Keratinocyte (primary cell): ENCODE measurements at places on chromosomes 7 and 10. TPM values are rescaled to one million over a fixed set of nuclear protein-coding genes. Genes with fewer than 3 reads are reported as not detected.
A peak's percentile ranks its signal among the peaks of the same experiment; 100 is the strongest.

Gene MYO1G
- 0.02 to 0.13 TPM (median 0.03 TPM) in 3 replicates for polyA plus RNA-seq

Gene TDRD1
- 0.33 to 0.56 TPM (median 0.48 TPM) in 3 replicates for polyA plus RNA-seq

Gene HMX2
- not detected in 3 replicates for polyA plus RNA-seq

Gene PCLO
- polyA plus RNA-seq = 1.00 to 2.1 TPM (median 1.8 TPM) in 3 replicates

Gene SEMA3C
- polyA plus RNA-seq = 142 to 200 TPM (median 190 TPM) in 3 replicates

Gene FZD1
- polyA plus RNA-seq = 1.3 to 1.5 TPM (median 1.3 TPM) in 3 replicates

Gene FLNC
- 0.03 to 0.15 TPM (median 0.06 TPM) in 3 replicates for polyA plus RNA-seq

DNA sequence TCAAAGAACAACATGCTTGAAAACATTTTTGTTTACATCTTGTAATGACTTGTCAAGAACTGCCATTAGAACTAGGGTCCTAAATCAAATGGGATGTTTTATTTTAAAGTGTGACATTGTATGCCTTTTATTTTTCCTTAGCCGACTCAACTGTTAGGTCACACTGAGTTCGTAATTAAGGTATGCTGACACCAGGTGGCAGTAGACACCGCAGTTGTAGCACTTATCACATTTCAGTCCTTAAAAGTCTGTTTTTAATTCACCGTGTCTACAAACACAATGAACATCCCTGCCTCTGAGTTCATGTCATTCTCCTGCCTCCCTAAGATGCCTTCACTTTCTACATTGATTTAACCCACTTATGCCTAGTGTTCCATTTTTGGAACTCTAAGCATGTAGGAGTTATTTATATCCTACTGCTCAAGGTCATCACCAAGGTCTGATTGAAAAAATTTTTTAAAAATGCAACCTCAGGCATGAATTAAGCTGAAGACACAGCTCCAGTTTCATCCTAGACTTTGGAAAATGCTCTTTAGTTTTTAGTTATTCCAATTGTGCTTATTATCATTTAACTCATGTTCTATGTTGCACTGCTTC lies 186.1 kb downstream of the BMPER start:
- H3K27me3 ChIP-seq = no peaks in the 10 kb centered on the region
- H3K4me3 ChIP-seq = no peak overlapping the region
- no peak for DNase-seq
- no peaks in the 10 kb centered on the region for H3K36me3 ChIP-seq
- H3K4me1 ChIP-seq = peaks cover 3% of the 10 kb centered on the region

- H3K27me3 ChIP-seq = no peaks in the 10 kb centered on the region
- no peak for DNase-seq
- H3K4me3 ChIP-seq = peak overlapping the region; percentile 91
- H3K4me1 ChIP-seq = peaks cover 37% of the 10 kb centered on the region
Measured at GRCh38 chr10:122878799-122879338, 512 bp downstream of the FAM24B start.

DNA sequence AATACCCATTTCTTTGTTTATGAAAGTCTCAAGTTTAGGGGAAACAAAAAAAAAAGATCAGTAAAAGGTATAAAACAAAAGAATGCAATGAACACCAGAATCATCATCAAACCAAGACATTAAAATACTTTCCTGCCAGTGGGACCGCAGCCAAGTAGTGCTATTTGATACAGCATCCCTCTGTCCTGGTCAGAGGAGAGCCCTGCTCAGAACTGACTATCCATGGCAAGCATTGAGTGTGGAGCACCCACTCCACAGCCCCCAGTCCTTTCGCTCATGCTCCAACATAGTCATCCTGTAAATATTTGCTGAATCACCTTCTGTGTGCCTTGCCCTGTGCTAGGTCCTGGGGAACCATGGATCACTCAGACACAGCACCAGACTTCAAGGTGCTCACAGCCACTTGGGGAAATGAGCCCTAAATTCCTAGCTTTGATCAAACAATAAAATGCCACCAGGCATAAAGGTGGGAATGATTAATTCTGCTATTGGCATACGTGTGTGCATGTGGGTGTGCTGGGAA lies 213.6 kb upstream of the TBX20 start:
- no peaks in the 10 kb centered on the region for H3K4me1 ChIP-seq
- no peak overlapping the region for H3K27ac ChIP-seq
- no peak for DNase-seq
- H3K4me3 ChIP-seq = no peak overlapping the region

GRCh38 chr7:46725136-46725535 lies 804.1 kb upstream of the IGFBP3 start:
- H3K36me3 ChIP-seq = no peaks in the 10 kb centered on the region
- no peak overlapping the region for H3K27ac ChIP-seq
- no peaks in the 10 kb centered on the region for H3K27me3 ChIP-seq
- DNase-seq = no peak

- no peaks in the 10 kb centered on the region for H3K27me3 ChIP-seq
- H3K4me1 ChIP-seq = peaks cover 30% of the 10 kb centered on the region
- H3K27ac ChIP-seq = peak overlapping the region; percentile 56
- no peak for DNase-seq
Measured at GRCh38 chr7:116284390-116284789, 74.1 kb downstream of the TES start.

DNA sequence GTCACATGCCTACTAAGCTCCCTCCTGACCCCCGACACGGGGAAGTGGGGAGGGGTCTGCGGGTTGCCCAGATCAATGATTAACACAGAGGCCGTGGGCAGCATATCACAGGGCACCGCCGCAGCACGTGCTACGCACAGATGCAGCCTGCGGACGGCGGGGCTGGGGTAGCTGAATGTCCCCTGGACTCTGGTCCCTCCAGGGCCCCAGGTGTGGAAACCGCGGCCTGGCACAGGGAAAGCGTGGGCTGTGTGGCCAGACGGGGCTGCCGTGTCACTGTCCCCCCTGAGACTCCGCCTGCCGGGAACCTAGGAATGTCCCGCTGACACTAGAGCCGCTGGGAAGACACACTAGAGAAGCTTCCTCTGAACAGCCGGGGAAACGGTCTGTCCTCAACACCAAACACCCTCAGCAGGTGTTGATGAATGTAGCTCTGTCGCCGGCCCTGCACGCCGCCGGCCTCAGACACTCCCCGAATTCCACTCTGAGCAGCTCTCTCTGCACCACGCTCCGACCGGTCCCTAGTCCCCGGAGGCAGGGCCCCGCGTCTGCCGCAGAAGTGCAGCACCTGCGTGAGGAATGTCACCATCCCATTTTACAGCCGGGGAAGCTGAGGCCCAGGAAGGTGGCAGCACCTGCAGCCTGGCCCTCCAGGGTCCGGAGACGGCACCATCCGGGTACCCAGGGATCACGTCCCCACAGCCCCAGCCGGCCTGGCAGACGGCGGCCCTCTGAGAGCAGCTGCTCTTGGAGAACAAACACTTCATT lies 33.4 kb upstream of the PDGFA start:
- no peak overlapping the region for H3K27ac ChIP-seq
- no peak for DNase-seq
- H3K4me1 ChIP-seq = no peaks in the 10 kb centered on the region
- H3K27me3 ChIP-seq = no peaks in the 10 kb centered on the region
- H3K36me3 ChIP-seq = no peaks in the 10 kb centered on the region

DNA sequence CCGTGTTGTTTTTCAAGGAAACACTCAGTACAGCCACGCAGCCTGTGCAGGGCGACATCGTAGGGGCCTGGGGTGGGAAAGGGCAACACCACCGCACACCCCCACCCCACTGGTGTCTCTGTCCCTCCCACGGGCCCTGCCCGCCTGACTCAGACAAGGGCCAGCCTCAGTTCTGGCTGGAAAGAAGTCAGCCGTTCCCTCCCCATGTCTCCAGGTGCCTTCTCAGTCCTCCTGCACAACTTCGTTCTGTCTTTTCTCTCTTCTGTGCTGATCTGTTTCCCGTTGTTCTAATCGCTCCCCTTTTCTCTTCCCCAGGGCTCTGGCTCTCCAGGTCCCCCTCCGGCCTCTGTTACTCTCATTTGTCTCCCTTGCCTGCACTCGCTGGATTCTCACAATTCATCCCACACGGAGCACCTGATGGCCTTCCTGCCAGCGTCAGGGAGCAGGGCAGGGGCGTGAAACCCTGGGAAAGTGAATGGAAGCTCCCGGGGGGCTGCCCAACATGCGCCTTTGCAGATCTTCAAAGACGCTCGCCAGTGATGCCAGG lies 97.7 kb downstream of the WDR37 start:
- no peaks in the 10 kb centered on the region for H3K4me1 ChIP-seq
- H3K36me3 ChIP-seq = no peaks in the 10 kb centered on the region
- no peaks in the 10 kb centered on the region for H3K27me3 ChIP-seq
- H3K4me3 ChIP-seq = no peak overlapping the region
- H3K27ac ChIP-seq = no peak overlapping the region

DNA sequence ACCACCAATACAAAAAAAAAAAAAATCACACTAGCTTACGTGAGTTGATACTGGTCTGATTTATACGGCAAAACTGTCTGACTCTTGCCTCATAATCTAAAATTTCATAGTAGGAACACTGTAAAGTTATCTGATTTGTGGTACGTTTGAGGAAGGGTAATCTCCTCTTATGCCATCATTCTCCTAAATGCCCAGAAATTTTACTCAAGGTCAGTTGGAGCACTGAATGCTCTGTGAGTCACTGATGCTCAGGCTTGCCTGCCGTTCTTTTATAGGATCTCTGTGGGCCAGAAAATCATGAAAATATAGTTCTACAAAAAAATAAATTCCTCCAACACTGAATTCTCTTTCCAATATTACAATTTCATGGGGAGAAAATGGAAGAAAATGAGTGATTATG lies 135.7 kb downstream of the PDE1C start:
- DNase-seq = no peak
- H3K27me3 ChIP-seq = no peaks in the 10 kb centered on the region
- peaks cover 50% of the 10 kb centered on the region for H3K4me1 ChIP-seq
- H3K4me3 ChIP-seq = no peak overlapping the region
- no peaks in the 10 kb centered on the region for H3K36me3 ChIP-seq
- H3K27ac ChIP-seq = no peak overlapping the region

GRCh38 chr10:30553018-30553625 lies 76.4 kb downstream of the LYZL2 start:
- peaks cover 13% of the 10 kb centered on the region for H3K4me1 ChIP-seq
- H3K36me3 ChIP-seq = no peaks in the 10 kb centered on the region
- no peak overlapping the region for H3K27ac ChIP-seq
- no peak overlapping the region for H3K4me3 ChIP-seq
- no peak for DNase-seq

- H3K36me3 ChIP-seq = no peaks in the 10 kb centered on the region
- H3K4me3 ChIP-seq = no peak overlapping the region
- no peak overlapping the region for H3K27ac ChIP-seq
Measured at GRCh38 chr7:3697472-3697871, 396.4 kb downstream of the SDK1 start.

DNA sequence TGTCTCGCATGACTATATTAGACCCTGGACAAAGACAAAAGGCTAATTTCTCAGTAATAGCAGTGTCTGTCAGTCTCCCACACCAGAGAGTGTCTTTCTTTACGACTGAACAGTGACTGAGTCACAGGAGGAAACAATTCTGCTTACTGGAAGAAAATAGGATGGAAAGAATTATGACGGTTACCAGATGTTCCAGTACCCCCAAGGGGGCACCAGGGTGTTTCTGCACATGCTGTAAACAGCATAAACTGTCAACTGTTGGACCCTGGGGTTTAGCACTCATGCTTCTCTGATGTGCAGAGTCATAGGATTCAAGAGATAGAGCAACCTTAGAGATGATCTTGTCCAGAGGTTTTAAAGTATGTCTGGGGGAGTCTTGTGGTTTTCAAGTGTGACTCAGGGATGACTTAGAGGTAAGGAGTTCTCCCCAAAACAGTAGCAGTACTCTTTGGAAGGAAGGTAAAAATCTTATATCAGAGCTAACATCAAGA lies 291.7 kb downstream of the THSD7A start:
- H3K27ac ChIP-seq = no peak overlapping the region
- DNase-seq = no peak
- H3K27me3 ChIP-seq = no peaks in the 10 kb centered on the region
- peaks cover 4% of the 10 kb centered on the region for H3K4me1 ChIP-seq

DNA sequence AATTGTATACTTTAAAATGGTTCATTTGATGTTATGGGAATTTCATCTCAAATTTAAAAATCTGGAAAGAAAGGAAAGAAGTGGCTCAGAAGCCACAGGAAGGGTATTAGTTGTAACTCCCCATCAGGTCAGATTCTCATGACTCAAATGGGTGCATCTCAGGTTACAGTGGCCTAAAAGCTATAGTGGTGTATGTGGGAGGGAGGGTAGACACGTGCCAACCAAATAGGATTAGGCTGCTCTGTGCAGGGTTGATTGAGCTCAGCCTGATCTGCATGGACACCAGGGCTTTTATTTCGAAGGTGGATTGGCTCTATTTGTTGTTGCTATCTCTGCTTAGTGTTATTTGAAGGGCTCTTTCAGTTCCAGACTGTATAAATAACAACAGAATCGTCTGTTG lies 121.5 kb upstream of the PRR15 start:
- H3K27me3 ChIP-seq = no peaks in the 10 kb centered on the region
- H3K4me1 ChIP-seq = peaks cover 15% of the 10 kb centered on the region
- no peak overlapping the region for H3K27ac ChIP-seq
- H3K4me3 ChIP-seq = no peak overlapping the region
- H3K36me3 ChIP-seq = no peaks in the 10 kb centered on the region
- DNase-seq = peak; percentile 21

DNA sequence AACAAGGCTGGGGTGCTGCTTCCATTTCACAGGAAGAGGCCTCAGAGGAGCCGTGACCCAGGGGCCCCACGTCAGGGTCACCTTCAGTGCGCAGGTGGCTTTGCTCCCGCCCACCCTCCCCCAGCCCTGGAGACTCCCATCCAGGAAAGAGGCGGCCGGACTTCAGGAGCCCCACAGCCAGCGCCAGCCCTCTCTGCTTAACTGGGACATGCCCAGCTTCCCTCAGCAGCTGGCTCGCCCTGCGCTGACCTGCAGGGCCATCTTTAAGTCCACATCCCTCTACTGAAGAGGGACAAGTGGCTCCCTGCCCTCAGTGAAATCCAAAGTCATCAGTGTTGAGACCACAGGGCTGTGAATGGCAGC lies 141.9 kb upstream of the PPP2R2D start:
- H3K4me3 ChIP-seq = no peak overlapping the region
- no peak for DNase-seq
- no peak overlapping the region for H3K27ac ChIP-seq
- H3K4me1 ChIP-seq = no peaks in the 10 kb centered on the region
- no peaks in the 10 kb centered on the region for H3K36me3 ChIP-seq

- peak overlapping the region; percentile 88 for H3K4me3 ChIP-seq
- H3K36me3 ChIP-seq = peaks cover 2% of the 10 kb centered on the region
- DNase-seq = no peak
- H3K4me1 ChIP-seq = peaks cover 39% of the 10 kb centered on the region
- peak overlapping the region; percentile 91 for H3K27ac ChIP-seq
- no peaks in the 10 kb centered on the region for H3K27me3 ChIP-seq
Measured at GRCh38 chr7:92835261-92835850, 1.0 kb downstream of the CDK6 start.

- no peak overlapping the region for H3K4me3 ChIP-seq
- no peaks in the 10 kb centered on the region for H3K4me1 ChIP-seq
- H3K36me3 ChIP-seq = no peaks in the 10 kb centered on the region
- no peak for DNase-seq
- H3K27me3 ChIP-seq = peaks cover 10% of the 10 kb centered on the region
Measured at GRCh38 chr7:155469-155900, 36.9 kb upstream of the FAM20C start.

- no peak for DNase-seq
- no peaks in the 10 kb centered on the region for H3K4me1 ChIP-seq
- no peak overlapping the region for H3K4me3 ChIP-seq
- H3K36me3 ChIP-seq = no peaks in the 10 kb centered on the region
- H3K27me3 ChIP-seq = no peaks in the 10 kb centered on the region
- no peak overlapping the region for H3K27ac ChIP-seq
Measured at GRCh38 chr7:93923942-93924341, 2.4 kb downstream of the GNG11 start.
